AG09309 (cell line): ENCODE measurements at places on chromosomes 5 and 9.

- no peak for DNase-seq
Observed at GRCh38 chr5:126801174-126801991, 24.4 kb downstream of the LMNB1 start.

GRCh38 chr5:1659100-1659981 lies 135.6 kb upstream of the LPCAT1 start:
- no peak for DNase-seq

- DNase-seq, result no peak
Observed at GRCh38 chr9:35619800-35620158, 1.6 kb upstream of the CD72 start.

DNA sequence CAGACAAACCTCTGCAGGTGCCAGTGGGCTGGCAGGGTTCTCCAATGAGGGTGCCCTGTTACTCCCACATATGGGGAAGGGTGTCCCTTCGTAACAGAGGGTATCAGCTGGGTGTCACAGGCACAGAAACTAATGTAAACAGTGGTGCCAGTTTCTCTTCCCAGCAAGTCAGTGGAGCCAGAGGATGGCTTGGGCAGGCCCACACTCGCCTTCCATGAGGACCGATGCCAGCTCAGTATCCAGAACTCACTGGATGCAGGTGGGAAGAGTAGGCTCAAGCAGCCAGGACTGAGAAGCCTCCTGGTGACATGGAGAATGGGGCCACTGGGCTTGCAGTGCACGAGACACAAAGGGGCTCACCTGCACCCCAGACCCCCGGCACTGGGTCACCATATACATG lies 30.4 kb downstream of the FSTL4 start:
- no peak for DNase-seq

- no peak for DNase-seq
Observed at GRCh38 chr9:115068031-115068430, 49.9 kb downstream of the TNC start.

- no peak for DNase-seq
Observed at GRCh38 chr5:66912787-66913186, 283.8 kb downstream of the CD180 start.

- DNase-seq, result no peak
Observed at GRCh38 chr5:155025895-155026294, 12.3 kb downstream of the KIF4B start.

- DNase-seq, result no peak
Observed at GRCh38 chr5:81195335-81195929, 37.7 kb upstream of the CKMT2 start.

GRCh38 chr5:72035831-72036230 lies 71.4 kb upstream of the MAP1B start:
- DNase-seq, result no peak

DNA sequence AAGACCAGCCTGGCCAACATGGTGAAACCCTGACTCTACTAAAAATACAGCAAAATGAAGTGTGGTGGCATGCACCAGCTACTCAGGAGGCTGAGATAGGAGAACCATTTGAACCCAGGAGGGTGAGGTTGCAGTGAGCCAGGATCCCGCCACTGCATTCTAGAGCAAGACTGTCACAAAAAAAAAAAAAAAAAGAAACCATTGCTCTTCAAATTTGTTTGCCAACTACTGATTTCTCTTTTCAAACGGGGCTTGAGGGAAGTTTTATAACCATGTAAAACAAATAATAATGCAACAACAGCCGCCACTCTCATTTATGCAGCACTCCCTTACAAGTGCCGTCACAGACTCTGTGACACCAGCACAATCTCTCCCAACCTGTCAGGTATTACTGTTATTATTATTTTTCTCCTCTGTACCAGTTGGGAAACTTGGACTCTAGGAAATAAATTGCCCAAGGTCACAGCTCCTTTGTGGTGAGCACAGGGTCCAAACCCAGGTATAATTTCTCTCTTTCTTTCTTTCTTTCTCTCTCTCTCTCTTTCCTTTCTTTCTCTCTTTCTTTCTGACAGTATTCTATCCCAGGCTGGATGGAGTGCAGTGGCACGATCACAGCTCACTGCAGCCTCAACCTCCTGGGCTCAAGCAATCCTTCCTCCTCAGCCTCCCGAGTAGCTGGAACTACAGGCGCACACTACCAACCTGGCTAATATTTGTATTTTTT lies 25.4 kb downstream of the SERINC5 start:
- no peak for DNase-seq

DNA sequence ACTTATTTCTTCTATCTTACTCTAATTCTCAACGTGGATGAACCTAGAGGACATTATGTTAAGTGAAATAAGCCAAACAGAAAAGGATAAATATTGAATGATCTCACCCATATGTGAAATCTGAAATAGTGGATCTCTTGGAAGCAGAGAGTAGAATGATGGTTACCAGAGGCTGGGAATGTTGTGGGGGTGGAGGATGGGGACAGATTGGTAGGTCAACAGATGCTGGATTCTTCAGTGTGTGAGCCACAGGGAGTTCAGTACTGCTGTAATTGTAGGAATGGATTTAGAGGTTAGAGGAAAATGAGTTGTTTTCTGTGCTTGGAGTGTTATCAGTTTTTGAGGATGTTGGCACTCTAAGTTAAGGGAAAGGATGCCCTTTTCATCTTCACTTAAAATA lies 190.6 kb downstream of the FBXL7 start:
- no peak for DNase-seq

- no peak for DNase-seq
Observed at GRCh38 chr9:17624571-17624970, 45.7 kb downstream of the SH3GL2 start.

GRCh38 chr5:150544611-150545219 lies 36.8 kb downstream of the NDST1 start:
- no peak for DNase-seq

GRCh38 chr5:76083555-76084495 lies 642 bp downstream of the SV2C start:
- no peak for DNase-seq

DNA sequence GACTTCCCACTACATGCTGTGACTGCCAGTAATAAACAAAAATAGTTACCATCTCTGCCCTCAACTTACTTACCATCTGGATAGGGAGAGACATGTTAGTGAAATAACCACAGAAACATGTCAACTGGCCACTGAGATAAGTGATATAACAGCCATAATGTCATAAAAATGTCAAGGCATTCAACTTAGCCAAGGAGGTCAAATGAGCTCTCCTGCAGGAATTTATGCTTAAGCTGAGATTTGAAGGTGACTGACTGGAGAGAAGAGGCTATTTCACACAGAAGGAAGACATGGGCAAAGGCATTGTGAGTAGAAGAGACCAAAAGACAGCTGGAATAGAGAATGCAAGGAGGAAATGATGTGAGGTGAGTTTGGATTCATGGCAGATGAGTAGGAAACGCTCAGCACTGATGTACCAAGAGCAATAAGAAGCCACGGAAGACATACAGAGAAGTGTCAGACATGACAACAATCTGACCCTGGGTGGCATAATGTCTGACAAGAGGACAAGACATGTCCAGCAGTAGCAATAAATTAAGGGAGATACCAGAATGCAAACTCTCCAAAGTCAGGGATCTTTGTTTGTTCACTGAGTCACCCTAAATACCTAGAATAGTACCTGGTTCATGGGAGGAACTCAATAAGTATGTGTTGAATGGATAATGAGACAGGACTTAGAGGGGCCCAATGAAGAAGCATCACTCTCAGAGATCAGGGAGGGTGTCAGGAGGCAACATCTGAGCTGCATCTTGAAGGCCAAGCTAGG lies 318.8 kb downstream of the ACTL7B start:
- DNase-seq, result no peak

GRCh38 chr5:81688215-81688614 lies 62.7 kb downstream of the SSBP2 start:
- DNase-seq, result no peak

- DNase-seq, result no peak
Observed at GRCh38 chr5:6601271-6601670, 31.6 kb downstream of the NSUN2 start.

DNA sequence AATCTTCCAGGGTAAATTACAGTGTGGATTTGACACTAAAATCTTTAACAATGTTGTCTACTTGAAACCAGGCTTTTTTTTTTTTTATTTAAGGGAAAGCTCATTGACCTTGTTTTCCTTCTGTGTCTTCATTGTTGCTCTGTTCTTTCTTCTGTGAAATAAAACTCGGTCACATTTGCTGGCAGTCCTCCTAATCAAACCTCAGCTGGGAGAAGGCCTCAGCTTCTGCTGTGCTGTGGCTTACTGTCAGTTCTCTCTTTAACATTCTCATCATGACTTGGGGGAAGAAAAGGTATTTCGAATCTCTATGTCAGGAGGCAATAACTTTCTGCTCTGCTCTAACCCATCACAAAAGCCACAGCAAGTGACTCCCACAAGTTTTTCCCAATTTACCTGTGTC lies 268.9 kb downstream of the ZNF608 start:
- DNase-seq, result no peak

GRCh38 chr5:52603778-52604554 lies 183.8 kb upstream of the ITGA1 start:
- DNase-seq, result no peak

GRCh38 chr5:170471551-170472178 lies 32.2 kb upstream of the KCNIP1 start:
- no peak for DNase-seq

DNA sequence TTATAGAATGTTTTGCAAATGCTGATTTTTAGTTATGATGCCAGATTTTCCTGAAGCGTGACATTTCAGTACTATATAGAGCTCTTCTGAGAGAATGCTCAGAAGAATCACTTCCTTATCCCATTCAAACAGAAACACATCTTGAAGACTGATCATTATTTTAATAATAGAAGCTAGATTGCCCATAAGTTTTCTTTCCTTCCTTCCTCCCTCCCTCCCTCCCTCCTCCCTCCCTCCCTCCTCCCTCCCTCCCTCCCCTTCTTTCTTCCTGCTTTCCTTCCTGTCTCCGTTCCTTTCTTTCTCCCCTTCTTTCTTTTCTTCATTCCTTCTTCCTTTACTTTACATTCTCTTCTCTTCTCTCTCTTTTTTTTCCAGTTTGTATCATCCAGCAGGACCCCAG lies 767.4 kb downstream of the IRX1 start:
- DNase-seq, result no peak

GRCh38 chr5:76870046-76870445 lies 20.2 kb downstream of the S100Z start:
- no peak for DNase-seq

DNA sequence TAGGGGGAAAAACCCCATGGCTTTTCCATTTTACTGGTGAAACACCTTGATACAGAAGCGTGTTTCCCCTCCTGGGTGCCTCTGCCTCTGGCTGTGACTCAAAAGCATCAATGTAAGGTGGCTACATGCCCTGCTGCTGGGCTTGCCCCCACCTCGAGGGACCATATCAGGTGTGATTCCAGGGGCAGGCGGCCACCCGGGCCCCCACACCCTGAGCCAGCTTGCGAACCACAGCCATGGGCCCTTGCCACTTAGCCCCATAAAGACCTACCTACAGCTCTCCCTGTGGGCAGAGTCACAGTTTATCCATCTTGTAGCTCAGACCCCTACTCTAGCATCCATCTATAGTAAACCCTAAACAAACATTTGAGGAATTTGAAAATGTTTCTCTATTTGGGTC lies 10.8 kb downstream of the SHC3 start:
- no peak for DNase-seq

GRCh38 chr5:157582731-157583620 lies 7.4 kb upstream of the ADAM19 start:
- DNase-seq, result no peak

DNA sequence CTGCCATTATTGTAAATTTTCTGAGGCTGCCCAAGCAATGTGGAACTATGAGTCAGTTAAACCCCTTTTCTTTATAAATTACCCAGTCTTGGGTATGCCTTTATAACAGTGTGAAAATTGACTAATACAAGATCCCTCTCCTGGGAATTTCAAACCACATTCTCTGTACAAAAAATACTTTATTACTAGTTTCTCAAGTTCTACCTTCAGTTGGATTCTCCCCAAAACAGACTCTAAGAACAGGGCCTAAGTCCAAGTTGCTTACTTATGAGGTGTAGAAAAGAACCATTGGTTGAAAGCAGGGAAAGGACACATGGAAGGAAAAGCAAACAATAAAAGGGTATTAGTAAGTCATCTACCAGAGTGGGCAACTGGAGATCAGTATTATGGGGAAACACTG lies 343.2 kb downstream of the TMEM232 start:
- DNase-seq, result no peak

GRCh38 chr9:81771571-81771970 lies 82.2 kb upstream of the TLE1 start:
- no peak for DNase-seq

DNA sequence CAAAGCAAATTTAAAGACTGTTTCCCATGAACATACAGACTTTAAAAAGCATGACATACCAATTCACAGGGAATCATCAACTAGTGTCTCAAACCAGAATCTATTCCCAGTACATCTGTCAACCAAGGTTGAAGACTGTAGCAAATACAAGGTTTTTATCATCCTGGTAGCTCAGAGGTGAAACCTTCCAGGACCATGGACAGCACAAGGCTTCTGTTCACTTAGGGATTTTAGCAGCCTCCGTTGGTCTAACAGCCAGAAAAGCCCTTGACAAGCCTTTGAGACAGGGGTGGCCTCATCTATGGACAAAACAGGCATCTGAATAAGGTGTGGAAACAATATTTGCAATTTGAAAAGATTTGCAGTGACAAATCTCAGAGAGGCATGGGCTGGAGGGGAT lies 119.0 kb downstream of the TRIM32 start:
- no peak for DNase-seq

GRCh38 chr9:96871176-96871575 lies 16.9 kb upstream of the ZNF782 start:
- no peak for DNase-seq

DNA sequence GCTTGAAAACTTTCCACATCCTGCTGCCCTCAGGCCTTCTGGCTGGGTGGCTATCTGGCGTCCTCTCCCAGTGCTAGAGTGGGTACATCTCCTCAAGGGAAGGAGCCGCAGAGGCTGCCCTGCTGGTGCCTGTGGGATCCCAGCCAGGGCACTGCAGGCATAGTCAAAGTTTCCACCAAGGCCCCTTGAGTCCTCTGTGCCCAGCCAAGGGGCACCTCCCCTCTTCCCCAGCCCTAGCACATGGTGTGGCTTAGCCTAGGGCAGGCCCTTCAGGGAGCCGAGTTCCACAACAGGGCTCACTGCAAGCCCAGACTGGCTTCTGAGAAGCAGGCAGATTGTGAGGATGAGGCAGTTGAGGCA lies 103.2 kb downstream of the RGS3 start:
- DNase-seq, result no peak

DNA sequence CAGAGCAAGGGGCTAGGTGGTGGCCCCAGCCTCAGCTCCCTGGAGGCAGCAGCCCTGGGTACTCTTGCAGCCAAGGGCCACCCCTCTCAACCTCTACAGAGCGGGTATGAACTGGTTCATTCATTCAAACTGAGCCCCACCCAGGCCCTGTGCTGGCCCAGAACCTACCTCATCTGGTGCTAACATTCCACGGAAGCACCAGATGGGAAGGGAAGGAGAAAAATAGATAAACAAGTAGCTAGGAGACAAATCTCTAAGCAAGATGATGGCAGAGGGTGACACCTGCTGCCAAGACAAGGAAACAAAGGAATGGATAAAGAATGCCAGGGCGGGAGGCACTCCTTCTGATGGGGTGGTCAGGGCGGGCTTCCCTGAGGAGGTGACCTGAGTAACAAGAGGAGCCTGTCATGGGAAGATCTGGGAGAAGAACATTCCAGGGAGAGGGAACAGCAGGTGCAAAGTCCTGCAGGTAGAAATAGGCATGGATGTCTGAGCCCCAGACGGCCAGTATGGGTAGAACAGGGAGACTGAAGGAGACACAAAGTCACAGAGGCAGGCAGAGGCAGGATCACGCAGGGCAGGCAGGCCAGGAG lies 6.1 kb downstream of the ST6GALNAC4 start:
- no peak for DNase-seq
